H4 (cell line): ENCODE measurements at places on chromosomes 7 and 10. TPM values are rescaled to one million over a fixed set of nuclear protein-coding genes. Genes with fewer than 3 reads are reported as not detected.

Gene GPR26
- total RNA-seq: not detected in 2 replicates

DNA sequence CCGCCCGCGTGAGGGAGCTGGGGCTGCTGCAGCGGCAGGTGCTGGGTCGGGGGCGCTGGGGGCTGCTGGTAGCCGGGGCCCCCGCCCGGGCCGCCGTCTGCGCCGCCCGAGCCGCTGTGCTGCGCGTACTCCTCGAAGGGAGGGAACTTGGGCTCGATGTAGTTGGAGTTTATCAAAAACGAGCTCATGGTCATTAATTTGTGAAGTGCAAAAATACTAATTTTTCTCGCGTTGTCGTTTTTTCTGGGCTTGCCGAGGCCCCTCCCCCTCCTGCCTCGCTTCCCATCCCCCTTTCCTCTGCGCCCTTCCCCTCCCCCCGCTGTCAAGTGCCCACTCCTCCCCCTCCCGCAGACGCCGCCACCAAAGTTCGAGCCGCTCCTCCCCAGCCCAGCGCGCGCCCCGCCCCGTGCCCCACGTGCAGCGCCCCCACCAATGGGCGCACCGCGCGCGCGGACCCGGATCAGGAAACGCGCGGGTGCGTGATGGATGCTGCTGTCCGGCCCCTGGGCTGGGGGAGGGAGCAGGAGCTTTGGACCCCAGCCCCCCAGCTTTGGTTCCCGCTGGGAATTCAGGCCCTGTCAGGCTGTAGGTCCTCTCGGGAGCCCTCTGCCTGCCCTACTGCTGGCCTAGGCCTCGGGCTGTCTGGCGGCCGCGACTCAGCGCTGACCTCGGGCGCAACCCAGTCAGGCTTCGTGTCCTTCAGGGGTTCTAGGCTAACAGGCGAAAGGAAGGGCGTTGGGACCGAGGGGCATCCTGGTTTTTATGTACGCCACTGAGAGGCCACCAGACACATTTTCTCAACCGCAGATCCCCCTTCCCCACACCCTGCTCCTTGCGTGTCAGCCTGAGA lies at the start of gene HOXA4:
TSS of gene HOXA4 (minus strand) at position 218 of the 850 bp plus-strand sequence. CDS start at position 194, 24 bp downstream.
- peak; percentile 93 for DNase-seq

- DNase-seq: peak; percentile 53
These were observed 31.3 kb downstream of the PLAC9 start for GRCh38 chr10:80163741-80164341.

- DNase-seq: peak; percentile 27
These were observed 327.2 kb upstream of the AKR1E2 start for GRCh38 chr10:4498711-4499251.

DNA sequence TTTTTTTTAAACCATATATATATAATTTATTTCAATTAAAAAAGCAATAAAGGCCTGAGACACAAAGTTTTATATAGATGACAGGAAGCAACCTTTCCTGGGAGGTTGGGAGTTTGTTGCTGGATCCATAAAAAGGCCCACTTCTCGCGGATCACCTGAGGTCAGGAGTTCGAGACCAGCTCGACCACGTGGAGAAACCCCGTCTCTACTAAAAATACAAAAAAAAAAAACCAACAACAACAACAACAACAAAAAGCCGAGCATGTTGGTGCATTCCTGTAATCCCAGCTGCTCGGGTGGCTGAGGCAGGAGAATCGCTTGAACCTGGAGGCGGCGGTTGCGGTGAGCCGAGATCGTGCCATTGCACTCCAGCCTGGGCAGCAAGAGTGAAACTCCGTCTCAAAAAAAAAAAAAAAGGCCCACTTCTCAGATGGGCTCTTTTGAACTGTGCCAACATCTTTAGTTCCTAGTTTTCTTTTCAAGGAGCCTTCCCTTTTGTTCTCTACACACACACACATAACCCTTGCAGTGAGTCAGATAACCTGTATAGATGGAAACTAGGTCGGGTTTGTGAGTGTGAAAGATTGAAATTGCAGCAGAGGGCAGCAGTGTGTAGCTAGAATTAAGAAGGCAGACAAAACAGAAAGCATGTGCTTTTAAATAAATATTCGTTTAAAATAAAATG lies 1.2 kb upstream of the SMNDC1 start:
- peak; percentile 90 for DNase-seq
